ENCODE measurements at places on chromosomes 2 and 18.

DNA sequence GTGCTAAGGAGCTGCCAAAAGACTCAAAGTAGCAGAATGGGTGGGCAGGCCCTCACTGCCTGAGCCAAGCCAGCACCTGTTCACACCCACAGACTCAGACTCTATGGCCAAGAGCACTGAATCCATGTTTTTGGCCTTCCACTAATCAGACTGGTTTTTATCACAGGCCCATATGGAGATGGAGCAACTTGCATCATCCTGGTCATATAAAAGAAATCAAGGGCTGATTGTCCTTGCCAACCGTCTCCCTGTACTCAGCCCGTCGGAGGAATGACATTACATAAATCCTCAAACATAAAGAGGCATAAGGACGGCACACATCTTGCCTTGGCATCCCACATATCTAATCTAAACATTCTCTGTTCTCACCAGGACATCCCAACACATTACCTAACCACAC lies 66.7 kb downstream of the MARCHF4 start:
- DNase-seq = no peak

GRCh38 chr2:96140941-96141623 lies 2.8 kb upstream of the ASTL start:
- no peak for DNase-seq

DNA sequence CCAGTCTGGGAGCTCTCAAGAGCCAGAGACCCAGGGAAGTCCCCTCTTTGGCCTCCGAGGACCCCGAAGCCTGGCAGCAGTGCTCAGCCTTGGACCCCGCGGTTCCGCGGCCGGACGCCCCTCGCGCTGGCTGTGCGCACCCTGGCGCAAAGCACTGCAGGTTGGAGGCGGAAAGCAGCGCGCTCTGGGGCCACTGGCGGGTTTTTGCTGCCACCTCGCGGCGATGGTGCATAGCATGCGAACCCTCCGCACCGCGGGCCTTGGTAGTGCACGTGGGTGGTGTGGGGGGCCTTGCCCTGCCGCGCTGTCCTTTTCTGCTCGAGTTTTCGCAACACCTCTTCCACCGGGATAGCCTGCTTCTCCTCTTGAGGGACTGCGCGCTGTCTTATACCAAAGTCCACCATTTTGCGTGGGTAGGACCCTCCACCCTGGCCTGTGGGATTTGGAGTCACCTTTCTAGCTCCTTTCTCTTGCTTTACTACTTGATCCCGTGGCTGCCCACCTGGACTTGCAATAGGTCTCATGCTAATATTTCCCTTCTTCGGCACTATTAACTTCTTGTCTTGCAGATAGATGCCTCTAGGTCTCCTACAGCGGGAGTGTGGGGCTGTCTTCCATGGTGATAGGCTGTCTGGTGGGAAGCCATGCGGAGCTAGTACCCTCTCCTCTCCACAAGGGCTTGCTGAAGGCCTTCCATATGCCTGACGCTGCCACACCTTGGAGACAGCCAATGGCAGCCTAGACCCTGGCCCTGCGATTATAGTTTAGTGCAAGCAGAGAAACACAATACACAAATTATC lies 14.3 kb downstream of the SIX3 start:
- peak; percentile 84 for DNase-seq

- no peak for DNase-seq
These were observed 76.9 kb downstream of the NDUFA10 start for GRCh38 chr2:239948100-239948881.

- DNase-seq = no peak
These were observed 94.1 kb upstream of the OTOS start for GRCh38 chr2:240234503-240234951.

- DNase-seq = no peak
These were observed 15.1 kb upstream of the BOD1L2 start for GRCh38 chr18:57131782-57132181.

- no peak for DNase-seq
These were observed 385.4 kb downstream of the SPAG16 start for GRCh38 chr2:213669657-213670056.

GRCh38 chr18:36386150-36386920 lies 88.8 kb downstream of the FHOD3 start:
- no peak for DNase-seq

DNA sequence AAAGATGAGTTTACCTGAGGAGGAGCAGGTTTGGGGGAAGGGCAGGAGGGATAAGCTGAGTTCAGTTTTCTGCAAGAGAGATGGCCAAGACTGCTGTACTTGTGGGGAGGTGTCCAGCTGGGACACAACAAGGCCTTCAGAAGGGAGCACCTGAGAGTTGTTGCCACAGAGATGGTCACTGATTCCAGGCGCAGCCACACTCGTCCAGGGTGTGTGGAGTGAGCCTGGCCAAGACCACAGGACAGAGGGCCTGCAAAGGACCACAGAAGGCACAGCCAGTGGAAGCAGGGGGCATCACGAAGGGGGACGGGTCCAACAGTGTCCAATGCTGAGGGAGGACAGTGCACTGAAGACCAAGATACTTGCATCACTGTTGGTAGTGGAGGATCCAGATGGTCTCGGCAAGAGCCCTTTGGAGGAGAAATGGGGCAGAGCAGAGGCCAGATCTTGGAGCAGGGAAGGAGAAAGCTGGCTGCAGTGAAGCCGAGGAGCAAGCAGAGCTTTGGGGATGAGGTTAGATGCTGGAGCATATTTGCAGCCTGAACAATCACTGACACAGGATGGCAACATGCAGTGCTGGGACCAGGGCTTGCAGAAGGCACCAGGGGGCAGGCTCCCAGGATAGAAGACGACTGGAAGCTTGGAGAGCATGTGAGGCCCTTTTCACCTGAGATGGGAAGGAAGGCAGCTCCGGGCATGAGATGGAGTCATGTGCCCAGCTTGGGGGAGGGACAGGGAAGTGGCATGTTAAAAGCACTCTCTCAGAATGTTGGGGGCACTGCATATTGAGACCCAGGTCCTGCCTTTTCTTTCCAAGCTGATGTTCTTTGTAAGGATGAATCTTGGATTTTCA lies 214.0 kb downstream of the CYP26B1 start:
- DNase-seq = no peak

DNA sequence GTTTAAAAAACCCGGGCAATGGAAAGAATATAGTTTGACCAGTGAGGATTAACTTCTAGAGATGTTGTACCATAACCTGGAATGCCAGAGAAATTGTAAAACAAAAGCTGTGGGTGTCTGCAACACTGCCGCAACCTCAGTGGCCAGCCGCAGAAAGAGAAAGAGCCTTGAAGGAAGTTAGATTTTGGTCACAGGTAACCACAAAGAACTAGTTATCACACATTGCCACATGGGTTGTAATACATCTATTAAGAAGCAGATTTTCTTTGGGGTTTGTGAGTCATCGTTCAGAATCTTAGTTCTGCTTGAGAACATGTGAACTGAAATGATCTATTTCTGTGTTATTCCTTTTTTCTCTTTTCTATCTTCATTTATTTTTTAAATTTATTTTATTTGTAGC lies 222.9 kb upstream of the AGAP1 start:
- DNase-seq = peak; percentile 18

DNA sequence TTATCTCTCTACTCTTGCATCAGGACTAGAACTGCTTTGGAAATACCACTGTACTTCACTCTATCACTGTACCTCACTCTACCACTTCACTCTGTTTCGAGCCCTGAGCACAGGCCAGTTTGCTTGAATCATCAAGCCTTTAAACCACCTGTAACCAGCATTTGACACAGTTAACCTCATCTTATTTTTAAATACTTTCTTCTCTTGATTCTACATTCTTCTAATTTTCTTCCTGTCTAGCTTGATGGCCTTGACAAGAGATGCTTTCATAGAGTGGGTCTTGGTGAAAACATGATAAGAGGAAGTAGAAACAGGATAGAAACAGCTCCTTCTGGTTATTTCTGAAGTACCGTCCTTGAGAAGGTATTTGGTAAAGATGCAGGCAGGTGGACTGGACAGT lies 78.1 kb downstream of the SPIRE1 start:
- no peak for DNase-seq

GRCh38 chr18:43827311-43827710 lies 550.0 kb upstream of the SYT4 start:
- DNase-seq = no peak

GRCh38 chr2:64243081-64244036 lies 99.1 kb upstream of the PELI1 start:
- no peak for DNase-seq

DNA sequence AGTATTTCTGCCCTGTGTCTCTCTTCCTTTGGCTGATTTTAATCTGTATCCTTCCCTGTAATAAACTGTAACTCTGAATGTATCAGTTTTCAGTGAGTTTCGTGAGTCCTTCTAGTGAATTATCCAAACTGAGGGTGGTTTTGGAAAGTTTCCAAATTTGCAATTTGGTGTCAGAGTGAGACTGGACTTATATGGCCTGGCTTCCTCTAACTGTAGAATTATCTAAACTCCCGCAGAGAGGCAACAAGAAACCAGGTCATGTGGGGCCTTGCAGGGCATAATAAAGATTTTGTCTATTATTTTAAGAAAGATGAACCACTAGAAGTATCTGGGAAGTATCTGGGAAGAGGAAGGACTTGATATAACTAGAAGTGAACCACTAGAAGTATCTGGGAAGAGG lies 95.3 kb upstream of the RNF152 start:
- DNase-seq = no peak

DNA sequence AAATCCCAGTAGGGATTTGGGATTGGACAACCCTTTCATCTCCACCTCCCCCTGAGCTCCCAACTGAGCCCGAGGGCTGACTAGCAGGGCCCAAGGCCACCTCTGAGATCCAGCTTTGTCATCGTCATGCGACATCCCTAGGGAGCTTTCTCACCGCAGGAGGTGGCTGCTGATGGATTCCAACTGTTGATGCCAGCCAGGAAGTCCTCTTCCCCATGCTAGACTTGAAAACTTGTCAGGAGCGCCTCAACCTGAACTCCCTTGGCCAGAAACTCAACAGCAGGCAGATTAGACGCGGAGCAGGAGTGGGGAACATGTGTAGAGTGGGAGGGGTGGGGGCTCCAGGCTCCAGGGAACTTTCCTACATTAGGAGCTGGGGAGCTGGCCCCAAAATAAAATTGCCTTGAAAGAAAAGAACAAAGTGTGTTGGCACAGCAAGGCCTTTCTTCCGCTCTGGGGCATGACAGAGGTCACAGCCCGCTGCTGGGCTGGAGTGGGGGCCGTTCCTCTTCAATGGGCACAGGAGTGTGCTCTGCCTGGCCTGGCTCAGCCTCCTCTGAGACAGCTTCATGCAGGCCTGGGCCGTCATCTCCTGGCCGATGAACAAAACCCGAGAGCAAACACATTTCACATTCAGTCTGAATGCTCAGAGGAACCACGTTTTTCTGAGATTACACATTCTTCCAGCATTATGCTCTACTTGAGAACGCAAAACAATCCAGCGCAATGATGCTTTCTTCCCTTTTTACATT lies 34.5 kb downstream of the EMILIN2 start:
- no peak for DNase-seq

GRCh38 chr2:24682304-24682703 lies 110.9 kb downstream of the PTRHD1 start:
- DNase-seq = no peak

- no peak for DNase-seq
These were observed 475.2 kb upstream of the UBE2E3 start for GRCh38 chr2:180505203-180505602.

DNA sequence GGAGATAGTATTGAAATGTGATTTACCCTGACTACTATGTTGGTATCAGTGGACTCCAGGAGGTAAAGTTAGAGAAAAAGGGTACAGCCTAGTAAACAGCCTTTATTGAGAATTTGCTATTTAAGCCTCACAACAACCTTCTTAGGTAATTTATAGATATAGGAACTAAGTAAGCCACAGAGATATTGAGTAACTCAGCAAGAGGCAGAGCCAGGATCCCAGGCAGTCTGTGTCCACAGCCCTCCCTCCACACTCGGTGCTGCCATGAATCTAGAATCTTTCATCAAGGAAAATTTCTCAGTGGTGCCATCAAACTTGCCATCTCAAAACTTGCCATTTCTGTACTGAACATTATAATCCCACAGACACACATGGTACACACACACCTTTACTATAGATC lies 170.9 kb downstream of the CAPN13 start:
- DNase-seq = no peak

Measured in GM12891 (cell line).